ENCODE measurements at places on chromosomes 1 and 21. TPM values are rescaled to one million over a fixed set of nuclear protein-coding genes. Genes with fewer than 3 reads are reported as not detected.

The HSPA6 gene
- 0.22 TPM for total RNA-seq

The NTMT2 gene
- 0.44 TPM for total RNA-seq

The CLDN17 gene
- total RNA-seq, result not detected

The HCN3 gene
- total RNA-seq, result 5.9 TPM

The PADI1 gene
- 0.18 TPM for total RNA-seq

The TP73 gene
- total RNA-seq, result 5.7 TPM

The GABPB2 gene
- 1.4 TPM for total RNA-seq

The SPRR2D gene
- not detected for total RNA-seq

The LCA5L gene
- total RNA-seq, result 0.64 TPM

The LRRIQ3 gene
- 0.46 TPM for total RNA-seq

The DENND2C gene
- 2.9 TPM for total RNA-seq

The LRP8 gene
- total RNA-seq, result 66.6 TPM

The OR10Z1 gene
- not detected for total RNA-seq

The TCEA3 gene
- total RNA-seq, result 0.73 TPM

DNA sequence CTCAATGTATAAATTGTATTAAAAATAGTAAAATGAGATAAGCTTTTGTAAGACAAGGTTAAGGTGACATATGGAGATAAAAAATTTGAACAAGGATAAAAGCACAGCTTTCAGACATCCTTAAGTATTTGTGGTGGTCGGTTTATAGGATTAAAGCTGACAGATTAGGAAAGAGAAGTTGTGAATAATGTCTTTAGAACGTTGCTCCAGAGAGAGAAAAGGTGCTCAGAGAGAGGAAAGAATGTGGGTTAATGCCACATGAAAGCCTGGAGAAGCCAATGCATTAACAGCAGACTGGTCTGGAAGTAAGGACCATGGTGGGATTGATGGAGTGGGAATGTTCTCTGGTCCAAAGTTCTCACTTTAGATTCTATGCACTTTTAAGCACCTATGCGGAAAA lies 44.8 kb downstream of the ATP6V1G3 start:
- no peak overlapping the region for H3K4me3 ChIP-seq
- H3K27me3 ChIP-seq, result no peaks in the 10 kb centered on the region
- DNase-seq, result no peak
- H3K4me1 ChIP-seq, result peaks cover 23% of the 10 kb centered on the region

- H3K4me1 ChIP-seq, result no peaks in the 10 kb centered on the region
- H3K4me3 ChIP-seq, result no peak overlapping the region
- no peaks in the 10 kb centered on the region for H3K27me3 ChIP-seq
- no peak for DNase-seq
- H3K36me3 ChIP-seq, result no peaks in the 10 kb centered on the region
Observed at GRCh38 chr1:169024800-169025271, 81.7 kb upstream of the ATP1B1 start.

- H3K27ac ChIP-seq, result no peak overlapping the region
- no peaks in the 10 kb centered on the region for H3K27me3 ChIP-seq
- peaks cover 19% of the 10 kb centered on the region for H3K4me1 ChIP-seq
- no peak for DNase-seq
- H3K4me3 ChIP-seq, result no peak overlapping the region
Observed at GRCh38 chr1:79517470-79518224, 511.1 kb upstream of the ADGRL4 start.

- no peak overlapping the region for H3K4me3 ChIP-seq
- no peak overlapping the region for H3K27ac ChIP-seq
- peaks cover 7% of the 10 kb centered on the region for H3K36me3 ChIP-seq
- no peaks in the 10 kb centered on the region for H3K4me1 ChIP-seq
- H3K27me3 ChIP-seq, result peaks cover 9% of the 10 kb centered on the region
- DNase-seq, result no peak
Observed at GRCh38 chr1:25599969-25600610, 16.5 kb upstream of the MAN1C1 start.

GRCh38 chr1:25450891-25451290 lies 20.2 kb downstream of the MACO1 start:
- no peak overlapping the region for H3K27ac ChIP-seq
- H3K27me3 ChIP-seq, result no peaks in the 10 kb centered on the region
- peaks cover 17% of the 10 kb centered on the region for H3K4me1 ChIP-seq
- no peak overlapping the region for H3K4me3 ChIP-seq

DNA sequence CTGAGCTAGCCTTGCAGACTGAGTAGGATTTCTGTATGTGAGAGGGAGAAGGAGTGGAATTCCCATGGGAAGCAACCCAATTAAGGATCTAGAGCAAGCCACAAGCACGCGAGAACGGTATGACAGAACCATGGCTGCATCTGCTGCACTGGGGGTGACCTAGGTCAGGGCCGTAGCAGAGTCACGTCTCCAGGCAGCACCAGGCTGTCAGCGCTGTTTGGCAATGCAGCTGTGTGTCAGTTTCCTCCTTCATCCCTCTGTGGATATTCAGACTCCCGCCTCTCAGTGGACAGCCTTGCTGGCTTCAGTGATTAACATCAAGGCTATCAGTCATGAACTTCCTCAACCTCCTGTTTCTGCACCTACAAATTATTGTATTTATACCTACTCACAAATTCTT lies 118.1 kb upstream of the PPP2R5A start:
- no peaks in the 10 kb centered on the region for H3K36me3 ChIP-seq
- H3K27ac ChIP-seq, result no peak overlapping the region
- no peak for DNase-seq
- no peaks in the 10 kb centered on the region for H3K4me1 ChIP-seq

DNA sequence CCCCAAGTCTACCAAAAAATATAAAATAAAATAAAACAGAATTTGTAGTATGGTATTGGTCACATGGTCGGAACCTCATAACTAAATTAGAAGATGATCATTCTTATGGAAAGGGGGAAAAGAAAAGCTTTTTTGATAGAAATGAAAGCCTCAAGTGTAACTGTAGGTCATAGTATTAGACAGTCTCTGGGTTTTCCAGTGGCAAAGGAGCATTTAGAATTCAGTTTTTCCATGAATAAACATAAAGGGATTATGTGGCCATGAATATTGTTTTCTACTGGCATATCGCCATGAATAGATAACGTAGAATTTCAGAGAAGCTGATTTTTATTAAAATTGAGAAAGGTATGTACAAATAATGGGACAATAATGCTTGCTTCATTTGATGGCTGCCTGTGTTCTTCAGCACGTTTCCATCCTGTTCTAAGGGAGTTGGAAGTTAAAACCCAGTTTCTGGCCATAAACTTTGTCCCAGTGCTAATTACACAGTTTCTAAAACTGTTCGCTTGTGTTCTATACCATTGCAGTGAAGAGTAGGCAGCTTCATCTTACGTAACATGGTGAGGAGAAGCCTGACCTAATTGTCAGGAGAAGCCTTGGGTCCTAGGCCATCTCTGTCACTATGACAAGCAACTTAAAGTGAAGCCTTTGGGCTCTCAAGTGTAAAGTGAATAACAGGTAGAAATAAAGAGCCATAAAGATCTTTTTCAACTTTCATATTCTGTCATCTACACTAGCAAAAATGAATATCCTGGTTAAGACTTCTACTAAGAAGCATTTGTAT lies 70.5 kb upstream of the PGD start:
- DNase-seq, result no peak
- no peak overlapping the region for H3K4me3 ChIP-seq
- H3K4me1 ChIP-seq, result no peaks in the 10 kb centered on the region
- no peaks in the 10 kb centered on the region for H3K27me3 ChIP-seq
- H3K36me3 ChIP-seq, result peaks cover 25% of the 10 kb centered on the region

- H3K27me3 ChIP-seq, result no peaks in the 10 kb centered on the region
- H3K4me3 ChIP-seq, result no peak overlapping the region
- H3K27ac ChIP-seq, result no peak overlapping the region
- no peaks in the 10 kb centered on the region for H3K4me1 ChIP-seq
Observed at GRCh38 chr1:45033356-45033755, 21.3 kb downstream of the UROD start.

DNA sequence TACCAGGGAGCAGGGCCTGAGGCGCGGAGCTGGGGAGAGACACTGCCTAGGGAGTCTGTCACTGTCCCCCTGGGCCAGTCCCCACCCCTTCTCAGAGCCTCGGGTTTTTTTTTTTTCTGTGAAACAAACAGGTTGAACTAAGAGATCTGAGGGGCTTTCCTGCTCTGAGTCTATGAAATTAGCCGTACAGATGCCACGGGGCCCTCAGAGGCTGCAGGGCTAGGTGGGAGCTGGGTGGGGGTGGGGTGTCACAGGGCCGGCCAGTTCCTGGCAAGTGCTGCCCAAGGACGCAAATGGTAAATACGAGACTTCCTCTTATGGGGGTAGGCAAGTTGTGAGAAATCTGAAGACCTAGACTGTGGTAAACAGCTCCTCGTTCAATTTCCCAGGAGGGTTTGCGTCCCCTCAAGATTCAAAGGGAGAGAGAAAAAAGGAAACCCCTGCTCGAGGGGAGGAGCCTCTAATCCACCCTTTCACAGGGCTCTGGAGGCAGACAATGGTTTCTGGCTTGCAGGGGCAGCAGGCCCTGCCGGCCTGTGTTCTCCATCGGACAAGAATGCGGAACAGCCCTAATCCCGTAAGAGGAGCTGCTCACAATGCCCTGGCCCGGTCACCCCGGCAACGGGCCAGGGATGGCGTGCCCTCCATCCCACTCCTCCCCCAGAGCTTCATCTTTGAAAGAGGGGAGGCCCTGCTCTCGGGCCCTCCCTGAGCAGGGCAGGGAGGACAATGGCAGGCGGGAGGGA lies 7.8 kb downstream of the NUAK2 start:
- peaks cover 70% of the 10 kb centered on the region for H3K4me1 ChIP-seq
- peak overlapping the region; percentile 99 for H3K27ac ChIP-seq
- H3K27me3 ChIP-seq, result no peaks in the 10 kb centered on the region
- DNase-seq, result peak; percentile 82
- H3K4me3 ChIP-seq, result peak overlapping the region; percentile 54

- no peak for DNase-seq
- no peaks in the 10 kb centered on the region for H3K27me3 ChIP-seq
- no peak overlapping the region for H3K27ac ChIP-seq
- H3K36me3 ChIP-seq, result no peaks in the 10 kb centered on the region
- no peaks in the 10 kb centered on the region for H3K4me1 ChIP-seq
Observed at GRCh38 chr1:50787266-50787665, 172.8 kb downstream of the FAF1 start.

- H3K27me3 ChIP-seq, result no peaks in the 10 kb centered on the region
- no peak overlapping the region for H3K27ac ChIP-seq
- DNase-seq, result no peak
- H3K4me3 ChIP-seq, result no peak overlapping the region
- H3K4me1 ChIP-seq, result no peaks in the 10 kb centered on the region
Observed at GRCh38 chr1:150420560-150421265, 56.8 kb downstream of the RPRD2 start.

- peak within 1 kb of the TSS; percentile 96 for H3K4me3 ChIP-seq
- peak; percentile 93 for DNase-seq
- no peaks in the 10 kb centered on the region for H3K27me3 ChIP-seq
- peak within 1 kb of the TSS; percentile 61 for H3K27ac ChIP-seq
- peaks cover 9% of the 10 kb centered on the region for H3K4me1 ChIP-seq
Observed at GRCh38 chr21:32727687-32728455, at the start of gene SYNJ1. Gene SYNJ1 (minus strand): TSS chr21:32728013. CDS start chr21:32726895, 1,118 bp downstream.

- peaks cover 10% of the 10 kb centered on the region for H3K36me3 ChIP-seq
- no peak overlapping the region for H3K4me3 ChIP-seq
- peaks cover 16% of the 10 kb centered on the region for H3K4me1 ChIP-seq
- H3K27ac ChIP-seq, result no peak overlapping the region
- peak; percentile 82 for DNase-seq
- no peaks in the 10 kb centered on the region for H3K27me3 ChIP-seq
Observed at GRCh38 chr1:158506369-158506987, 34.5 kb downstream of the OR10R2 start.

DNA sequence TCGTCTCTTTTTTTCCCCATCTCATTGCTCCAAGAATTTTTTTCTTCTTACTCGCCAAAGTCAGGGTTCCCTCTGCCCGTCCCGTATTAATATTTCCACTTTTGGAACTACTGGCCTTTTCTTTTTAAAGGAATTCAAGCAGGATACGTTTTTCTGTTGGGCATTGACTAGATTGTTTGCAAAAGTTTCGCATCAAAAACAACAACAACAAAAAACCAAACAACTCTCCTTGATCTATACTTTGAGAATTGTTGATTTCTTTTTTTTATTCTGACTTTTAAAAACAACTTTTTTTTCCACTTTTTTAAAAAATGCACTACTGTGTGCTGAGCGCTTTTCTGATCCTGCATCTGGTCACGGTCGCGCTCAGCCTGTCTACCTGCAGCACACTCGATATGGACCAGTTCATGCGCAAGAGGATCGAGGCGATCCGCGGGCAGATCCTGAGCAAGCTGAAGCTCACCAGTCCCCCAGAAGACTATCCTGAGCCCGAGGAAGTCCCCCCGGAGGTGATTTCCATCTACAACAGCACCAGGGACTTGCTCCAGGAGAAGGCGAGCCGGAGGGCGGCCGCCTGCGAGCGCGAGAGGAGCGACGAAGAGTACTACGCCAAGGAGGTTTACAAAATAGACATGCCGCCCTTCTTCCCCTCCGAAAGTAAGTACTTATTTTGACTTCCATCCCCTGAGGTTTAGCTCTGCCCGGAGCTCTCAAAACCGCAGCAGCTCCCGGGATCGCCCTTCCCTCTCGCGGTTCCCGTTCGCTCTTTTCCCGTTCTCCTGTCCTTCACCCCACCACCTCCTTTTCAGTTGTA lies 1.5 kb downstream of the TGFB2 start:
- H3K36me3 ChIP-seq, result no peaks in the 10 kb centered on the region
- DNase-seq, result peak; percentile 22
- H3K4me1 ChIP-seq, result peaks cover 33% of the 10 kb centered on the region
- no peak overlapping the region for H3K4me3 ChIP-seq
- peak overlapping the region; percentile 5 for H3K27ac ChIP-seq
- peaks cover 15% of the 10 kb centered on the region for H3K27me3 ChIP-seq

DNA sequence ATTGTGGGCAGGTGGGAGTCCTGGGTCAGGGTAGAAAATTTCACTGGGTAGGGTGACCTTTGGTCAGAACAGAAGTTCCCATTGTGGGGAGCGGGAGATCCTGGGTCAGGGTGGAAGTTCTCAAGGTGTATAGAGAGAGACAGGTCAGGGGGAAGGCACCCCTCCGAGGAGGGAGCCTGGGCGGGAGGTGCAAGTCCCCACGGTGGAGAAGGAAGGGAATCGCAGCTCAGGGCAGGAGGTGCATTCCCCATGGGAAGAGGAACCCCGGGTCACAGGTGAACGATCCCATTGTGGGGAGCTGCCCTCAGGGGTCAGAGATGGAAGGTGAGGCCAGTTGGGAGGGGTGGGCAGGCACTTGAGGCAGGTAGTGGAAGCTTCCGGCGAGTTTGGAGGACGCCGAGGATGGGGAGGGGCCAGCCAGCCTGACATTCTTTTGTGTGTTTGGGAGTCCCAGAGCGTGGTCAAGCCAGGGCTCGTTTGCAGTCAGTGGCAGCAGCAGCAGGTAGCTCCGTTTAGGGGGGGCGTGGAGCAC lies 637 bp downstream of the LYPLA2 start:
- H3K27me3 ChIP-seq, result no peaks in the 10 kb centered on the region
- H3K4me1 ChIP-seq, result peaks cover 15% of the 10 kb centered on the region
- peak; percentile 49 for DNase-seq
- peaks cover 24% of the 10 kb centered on the region for H3K36me3 ChIP-seq
- H3K27ac ChIP-seq, result peak overlapping the region; percentile 67
- H3K4me3 ChIP-seq, result peak overlapping the region; percentile 94

DNA sequence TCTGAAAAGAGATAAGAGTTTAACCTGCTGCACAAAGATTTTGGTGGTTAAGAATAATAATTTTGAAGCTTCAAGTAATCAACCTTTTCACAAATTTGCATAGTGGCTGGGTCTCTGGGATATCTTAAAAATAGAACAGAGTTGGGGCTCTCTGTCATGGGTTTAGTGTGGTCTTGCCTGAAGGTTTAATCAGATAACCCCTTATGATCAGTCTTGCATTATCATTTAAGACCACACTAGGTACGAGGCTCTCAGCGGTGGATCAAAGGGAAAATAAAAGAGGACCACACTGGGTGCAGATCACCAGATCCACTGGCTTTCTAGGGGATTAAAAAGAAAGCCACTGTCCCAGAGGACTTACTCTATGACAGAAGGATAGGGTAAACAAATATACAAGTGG lies 19.5 kb downstream of the LRRC8C start:
- no peak overlapping the region for H3K4me3 ChIP-seq
- H3K4me1 ChIP-seq, result peaks cover 7% of the 10 kb centered on the region
- no peak for DNase-seq

All from WTC11 (cell line).